ENCODE measurements at places on chromosomes 4 and X.
A peak's percentile ranks its signal among the peaks of the same experiment; 100 is the strongest.

- DNase-seq: peak; percentile 40
Observed at GRCh38 chrX:20393944-20394343, 127.2 kb upstream of the RPS6KA3 start.

GRCh38 chr4:41026971-41027370 lies 187.4 kb downstream of the APBB2 start:
- no peak for DNase-seq

GRCh38 chr4:42596918-42597317 lies 60.0 kb downstream of the ATP8A1 start:
- DNase-seq: no peak

- DNase-seq: no peak
Observed at GRCh38 chr4:165294907-165295306, 32.6 kb upstream of the MSMO1 start.

DNA sequence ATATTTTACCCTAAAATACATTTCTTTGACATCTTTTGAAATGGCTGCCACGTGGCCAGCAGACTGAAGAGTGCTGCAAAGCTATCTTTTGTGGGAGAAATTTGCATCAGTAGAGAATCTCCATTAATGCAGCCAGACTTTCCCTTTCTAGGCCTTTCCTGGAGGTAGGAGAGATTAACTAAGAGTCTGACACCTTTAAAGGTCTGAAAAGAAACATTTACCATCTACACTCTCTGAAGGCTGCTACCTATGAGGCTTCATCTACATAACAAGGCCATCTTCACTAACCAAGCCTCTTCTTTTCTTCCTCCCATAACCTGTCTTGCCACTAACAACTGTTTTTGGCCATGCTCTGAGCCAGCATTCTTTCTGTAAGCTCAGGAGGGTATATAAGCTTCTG lies 17.8 kb upstream of the SPRY1 start:
- DNase-seq: no peak

- DNase-seq: no peak
Observed at GRCh38 chr4:3703343-3703676, 62.9 kb upstream of the ADRA2C start.

GRCh38 chr4:139943277-139943676 lies 210.7 kb downstream of the MAML3 start:
- DNase-seq: no peak

DNA sequence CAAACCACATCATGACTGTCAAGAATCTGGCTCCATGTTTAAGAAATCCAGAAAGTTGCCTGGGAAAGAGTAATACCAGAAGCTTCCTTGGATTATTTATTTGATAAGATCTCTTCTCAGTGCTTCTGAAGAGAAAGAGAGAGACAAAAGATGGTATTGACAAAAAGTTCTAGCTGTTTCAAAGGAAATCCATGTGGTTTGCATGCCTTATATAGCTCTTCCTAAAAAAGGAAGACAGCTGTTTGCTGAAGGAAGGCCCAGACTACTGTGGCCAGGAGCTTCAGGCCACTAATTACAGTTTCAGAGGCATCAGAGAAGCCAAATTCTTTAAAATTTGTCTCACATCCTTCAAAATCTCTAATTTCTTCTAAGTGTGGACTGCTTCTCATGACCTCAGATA lies 565.2 kb upstream of the SLIT2 start:
- DNase-seq: no peak

DNA sequence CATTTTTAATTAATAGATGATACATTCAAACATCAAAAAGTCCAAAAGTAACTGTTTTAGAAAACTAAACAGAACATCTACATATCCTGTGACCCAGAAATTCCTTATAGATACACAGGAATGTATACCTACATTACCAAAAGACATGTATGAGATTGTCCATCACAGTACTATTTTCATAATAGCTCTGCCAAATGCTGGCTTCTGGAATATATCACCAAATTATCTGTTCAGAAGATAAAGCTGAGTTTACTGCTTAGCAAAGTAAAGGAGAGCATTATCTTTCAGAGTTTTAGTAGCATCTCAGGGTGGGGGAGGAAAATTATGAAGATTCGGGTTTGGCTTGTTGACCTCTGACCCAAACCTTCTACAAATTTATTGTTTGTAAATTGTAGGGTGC lies 368.9 kb upstream of the SLC7A11 start:
- no peak for DNase-seq

DNA sequence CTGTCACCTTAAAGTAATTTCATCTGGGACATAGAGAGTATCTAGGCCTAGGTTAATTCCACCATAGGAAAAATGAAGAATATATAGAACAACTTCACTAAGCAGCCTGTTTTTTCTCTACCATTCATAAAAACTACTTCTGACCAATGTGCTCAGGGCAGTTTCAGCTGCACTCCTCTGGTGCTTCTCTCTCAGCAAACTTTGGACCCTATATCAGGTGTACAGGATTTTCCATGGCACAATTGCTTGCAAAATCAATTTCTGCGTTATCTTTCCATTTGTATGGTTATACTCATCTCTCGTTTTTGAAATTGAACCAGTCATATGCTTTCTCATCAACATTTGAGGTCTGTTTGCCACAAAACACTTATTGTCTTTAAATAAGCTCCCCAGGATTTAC lies 52.1 kb upstream of the FMR1 start:
- DNase-seq: no peak

DNA sequence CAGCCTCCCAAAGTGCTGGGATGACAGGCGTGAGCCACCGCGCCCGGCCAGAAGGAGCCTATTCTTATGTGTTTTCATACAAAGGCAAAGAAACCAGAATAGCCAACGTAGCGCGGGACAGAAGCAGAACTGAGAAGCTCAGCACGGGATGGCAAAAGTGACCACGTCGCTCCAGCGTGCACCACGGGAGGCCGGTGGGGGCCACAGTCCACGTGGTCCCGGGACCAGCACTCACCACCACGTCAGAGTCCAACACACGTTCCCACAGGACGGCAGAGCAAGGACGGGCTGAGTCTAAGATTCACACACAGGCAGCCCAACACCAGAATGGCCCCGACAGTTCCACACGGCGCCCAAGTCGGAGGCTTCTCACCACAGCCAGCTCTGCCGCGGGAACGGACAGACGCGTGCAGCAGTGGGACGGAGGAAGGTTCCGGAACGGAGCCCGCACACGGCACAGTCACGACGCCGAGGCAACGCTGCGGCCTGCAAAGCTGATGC lies 18.8 kb upstream of the GTPBP6 start:
- DNase-seq: no peak

DNA sequence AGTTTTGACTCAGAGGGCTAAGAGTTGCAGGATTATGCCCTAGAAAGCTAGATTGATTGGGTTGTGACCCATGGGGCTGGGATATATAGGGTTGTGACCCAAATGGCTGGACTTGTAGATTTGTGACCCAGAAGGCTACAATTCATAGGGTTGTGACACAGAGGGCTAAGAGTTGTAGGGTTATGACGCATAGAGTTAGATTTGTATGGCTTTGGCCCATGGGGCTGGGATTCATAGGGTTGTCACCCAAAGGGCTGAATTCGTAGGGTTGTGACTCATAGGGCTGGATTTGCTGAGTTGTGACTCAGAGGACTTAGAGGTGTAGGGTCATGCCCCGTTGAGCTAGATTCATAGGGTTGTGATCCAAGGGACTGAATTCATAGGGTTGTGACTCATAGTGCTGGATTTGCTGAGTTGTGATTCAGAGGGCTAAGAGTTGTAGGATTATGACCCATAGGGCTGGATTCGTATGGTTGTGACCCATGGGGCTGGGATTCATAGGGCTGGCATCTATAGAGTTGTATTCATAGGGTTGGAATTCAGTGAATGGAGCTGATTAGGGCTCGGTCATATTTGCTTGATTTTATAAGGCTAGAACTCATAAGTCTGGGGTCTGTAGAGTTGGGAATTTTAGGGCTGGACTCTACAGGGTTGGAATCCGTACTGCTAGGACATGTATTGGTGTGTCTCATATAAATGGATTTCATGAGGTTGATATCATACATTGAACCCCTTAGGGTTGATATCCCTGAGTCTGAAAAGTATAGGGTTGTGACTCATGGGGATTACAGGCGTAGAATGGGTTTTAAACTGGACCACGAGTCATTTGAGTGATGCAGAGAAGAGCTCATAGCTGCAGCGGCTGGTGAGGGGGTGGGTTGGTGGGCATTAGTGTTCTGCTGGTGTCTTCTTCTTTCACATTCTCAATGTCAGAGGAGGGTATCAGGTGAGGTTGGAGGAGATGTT lies 125.7 kb downstream of the CRLF2 start:
- DNase-seq: no peak

GRCh38 chrX:55624403-55624802 lies 1.2 kb downstream of the FOXR2 start:
- DNase-seq: no peak

DNA sequence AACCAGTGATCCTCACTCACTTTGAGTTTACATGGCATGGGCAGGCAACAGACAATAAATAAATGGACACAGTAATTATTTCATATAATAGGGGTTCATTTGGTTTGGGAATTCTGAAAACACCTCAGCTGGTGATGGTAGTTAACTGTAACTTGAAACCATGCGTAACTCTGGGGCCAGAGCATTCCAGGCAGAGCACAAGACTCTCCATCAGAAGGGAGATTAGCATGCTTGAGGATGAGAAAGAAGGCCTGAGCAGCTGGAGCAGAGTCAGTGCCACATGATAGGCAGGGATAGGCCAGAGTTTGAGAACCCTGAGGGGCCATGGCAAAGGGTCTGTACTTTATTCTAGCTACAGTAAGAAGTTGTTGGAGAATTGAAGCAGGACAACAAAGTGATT lies 56.3 kb upstream of the CXCL8 start:
- no peak for DNase-seq

DNA sequence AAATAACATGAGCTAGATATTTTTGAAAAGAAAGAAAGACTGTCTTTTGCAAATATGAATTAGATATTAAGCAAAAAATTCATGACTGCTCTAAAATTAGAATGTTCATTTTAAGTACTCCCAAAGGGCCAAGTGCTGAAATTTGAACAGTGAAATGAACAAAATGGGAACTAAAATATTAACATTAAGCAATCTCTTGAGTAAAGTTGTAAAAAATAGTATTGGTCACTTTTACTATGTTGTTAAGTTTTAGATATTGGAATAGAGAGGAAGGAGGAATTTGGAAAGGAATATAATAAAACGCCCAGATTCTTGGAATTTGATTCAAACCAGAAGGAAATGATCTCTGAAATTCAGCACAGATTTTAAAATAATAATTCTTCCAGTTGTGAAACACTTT lies 125.9 kb upstream of the ANK2 start:
- DNase-seq: no peak

- DNase-seq: no peak
Observed at GRCh38 chr4:139319571-139319970, 17.3 kb upstream of the NDUFC1 start.

DNA sequence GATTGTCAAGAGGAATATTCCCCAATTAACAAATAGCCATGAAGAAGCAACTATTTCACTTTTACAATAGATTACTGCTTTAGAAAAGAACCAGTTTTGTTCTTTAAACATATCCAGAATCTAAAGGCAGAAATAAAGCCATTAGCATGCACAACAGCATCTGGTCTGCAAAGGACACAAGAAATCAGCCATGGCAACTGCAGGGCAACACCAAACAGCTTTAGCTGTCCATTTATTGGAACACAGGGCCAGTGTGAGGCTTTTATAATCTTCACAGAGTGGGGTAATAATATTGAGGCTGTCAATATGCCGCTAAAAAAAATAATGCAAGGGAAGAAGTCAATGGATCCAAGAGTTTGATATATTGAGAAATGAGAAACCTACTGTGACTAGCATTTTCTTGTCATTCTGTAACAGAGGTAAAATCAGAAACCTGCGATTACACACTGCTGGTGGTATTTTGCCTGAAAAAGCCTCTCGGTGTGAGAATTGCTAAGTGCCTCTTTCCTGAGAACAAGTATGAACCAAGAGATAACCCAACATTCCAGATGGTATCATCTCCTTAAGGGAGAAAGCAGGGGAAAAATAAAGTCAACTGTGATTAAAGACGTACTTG lies 2.7 kb upstream of the BANK1 start:
- DNase-seq: no peak

GRCh38 chr4:52263607-52264006 lies 212.5 kb downstream of the SPATA18 start:
- DNase-seq: no peak

GRCh38 chr4:8110071-8110986 lies 48.3 kb downstream of the ABLIM2 start:
- peak; percentile 33 for DNase-seq

DNA sequence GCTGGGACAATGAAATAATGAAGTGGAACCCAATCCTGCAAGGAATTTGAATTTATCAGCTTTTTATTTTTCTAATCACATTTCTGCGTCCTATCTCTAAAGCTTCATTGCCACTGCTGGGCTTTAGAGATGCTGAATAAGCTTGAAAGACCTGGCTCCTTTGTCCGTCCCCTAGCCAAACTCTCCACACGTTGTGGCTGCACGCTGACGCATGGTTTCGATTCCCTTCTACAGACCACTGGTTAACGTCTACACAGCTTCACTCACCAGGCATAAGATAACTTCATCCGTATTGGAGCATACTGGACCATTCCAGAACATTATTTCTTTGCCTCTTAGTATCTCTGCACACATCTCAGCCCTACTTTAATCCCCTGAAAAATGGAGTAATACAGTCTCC lies 31.2 kb downstream of the SPANXN3 start:
- DNase-seq: no peak

- peak; percentile 10 for DNase-seq
Observed at GRCh38 chr4:165680821-165681220, 192.2 kb upstream of the TLL1 start.

DNA sequence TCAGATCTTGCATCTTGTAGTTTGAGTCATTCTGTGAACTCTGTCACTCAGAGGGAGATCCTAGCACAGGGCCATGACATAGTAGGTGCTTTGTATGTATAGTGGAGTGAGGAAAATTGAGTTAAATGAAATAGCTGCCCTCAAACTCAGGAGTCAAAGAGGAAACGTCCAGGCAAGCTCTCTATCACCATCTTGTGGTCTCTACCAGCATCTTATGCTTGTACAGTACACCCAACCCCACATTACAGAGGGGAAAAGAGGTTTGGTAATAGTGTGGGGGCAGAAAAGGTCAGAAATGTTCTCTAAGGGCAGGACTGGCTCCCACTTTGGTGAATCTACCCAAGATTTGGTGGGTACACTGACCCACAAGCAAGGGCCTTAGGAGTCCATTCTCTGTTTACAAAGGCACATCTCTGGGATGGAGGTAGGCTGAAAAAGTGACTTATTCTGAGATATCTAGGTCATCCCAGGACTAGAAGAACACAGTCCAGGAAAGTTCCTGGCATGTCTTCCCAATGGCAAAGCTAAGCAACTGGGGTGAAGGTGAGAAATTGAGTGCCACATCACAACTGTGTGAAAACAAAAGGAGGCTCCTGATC lies 131.8 kb downstream of the OR13H1 start:
- DNase-seq: peak; percentile 1

- no peak for DNase-seq
Observed at GRCh38 chrX:113390531-113390930, 549.9 kb upstream of the AMOT start.

- peak; percentile 31 for DNase-seq
Observed at GRCh38 chr4:52822972-52823701, 39.0 kb upstream of the RASL11B start.

- no peak for DNase-seq
Observed at GRCh38 chr4:4325321-4325720, 35.3 kb downstream of the ZBTB49 start.

- DNase-seq: peak; percentile 57
Observed at GRCh38 chr4:76377911-76378310, 43.0 kb downstream of the CCDC158 start.

Data from fibroblast of pulmonary artery (primary cell).